ENCODE measurements at places on chromosomes 7 and 10.
A peak's percentile ranks its signal among the peaks of the same experiment; 100 is the strongest.

DNA sequence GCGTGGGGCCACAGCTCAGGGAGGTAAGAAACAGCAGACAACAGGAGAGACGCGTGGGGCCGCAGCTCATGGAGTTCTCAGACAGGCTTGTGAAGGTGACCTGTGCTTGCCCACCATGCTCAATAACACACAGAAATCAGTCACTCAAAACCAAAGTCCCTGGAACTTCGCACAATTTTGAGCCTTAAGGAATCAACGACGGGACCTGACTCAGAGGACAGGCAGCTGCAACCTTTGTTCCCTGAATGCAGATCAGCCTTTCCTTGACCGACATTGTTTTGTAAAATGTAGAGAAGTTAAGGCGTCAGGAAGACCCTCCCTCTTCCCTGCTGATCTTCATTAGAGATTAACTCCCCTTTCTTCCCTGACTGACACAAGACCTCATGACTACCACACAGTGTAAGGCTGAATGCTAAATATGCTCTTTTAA lies 8.5 kb upstream of the KNDC1 start:
- no peak for DNase-seq

GRCh38 chr7:25770235-25770634 lies 381.8 kb upstream of the NFE2L3 start:
- no peak for DNase-seq

GRCh38 chr7:75969182-75969581 lies 25.2 kb downstream of the TMEM120A start:
- no peak for DNase-seq

GRCh38 chr10:99698504-99699080 lies 33.3 kb downstream of the COX15 start:
- DNase-seq: no peak

- peak; percentile 13 for DNase-seq
These were observed 177.1 kb downstream of the FRMD4A start for GRCh38 chr10:14153570-14154055.

DNA sequence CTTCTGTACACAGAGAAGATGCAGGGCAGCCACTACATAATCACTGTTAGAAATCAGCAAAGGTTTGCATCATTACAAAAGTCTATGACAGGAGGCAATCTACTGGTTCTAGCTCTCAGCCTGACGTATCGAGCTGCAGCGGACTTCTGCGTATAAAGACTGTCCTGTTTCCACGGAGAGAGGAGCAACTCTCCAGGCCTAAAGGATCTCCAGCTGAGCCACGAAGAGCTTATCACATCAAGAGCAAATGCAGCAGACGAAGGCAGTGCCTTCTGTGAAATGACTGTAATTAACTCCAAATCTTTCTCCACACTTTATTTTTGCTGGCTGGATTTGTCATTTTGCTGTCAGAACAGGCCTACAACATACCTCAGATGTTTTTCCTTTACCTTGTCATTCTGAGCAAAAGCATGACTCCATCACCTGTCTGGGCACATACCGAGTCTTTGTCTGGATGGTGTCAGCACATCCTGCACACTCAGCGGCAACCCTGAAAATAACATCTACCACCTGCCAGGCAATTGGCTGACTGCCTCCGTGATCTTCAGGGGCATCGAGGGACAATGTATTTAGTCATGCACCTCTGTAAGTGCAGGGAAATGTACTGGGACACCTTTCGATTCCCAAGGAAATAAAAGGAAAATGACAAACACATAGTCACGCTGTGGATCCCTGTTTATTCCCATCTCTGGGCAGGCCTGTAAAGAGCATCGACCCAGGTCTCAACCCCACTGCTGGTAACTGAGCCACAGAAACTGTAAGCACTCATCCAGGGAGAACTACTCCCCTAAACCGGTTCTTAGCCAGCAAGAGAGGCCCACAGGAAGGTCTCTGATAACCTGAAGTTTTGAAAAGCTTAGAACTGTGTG lies 26.3 kb upstream of the SH3PXD2A start:
- no peak for DNase-seq

DNA sequence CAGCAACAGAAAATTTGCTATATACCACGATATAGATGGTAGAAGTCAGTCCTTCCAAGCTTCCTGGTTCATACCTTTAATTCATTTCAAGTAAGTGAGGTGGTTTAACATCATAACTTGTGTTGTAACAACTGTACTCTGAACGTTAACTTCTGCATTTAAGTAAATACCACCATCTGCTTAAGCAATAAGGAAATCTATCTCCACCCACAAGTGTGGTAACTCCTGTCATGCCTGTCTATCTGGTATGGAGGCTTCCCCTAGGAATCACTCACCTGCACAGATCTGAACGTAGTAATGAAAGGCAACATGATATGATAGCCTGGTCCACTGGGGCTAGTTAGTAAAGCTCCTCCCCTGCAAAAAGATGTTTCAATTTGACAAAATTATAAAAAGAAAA lies 2.3 kb downstream of the ERLIN1 start:
- peak; percentile 6 for DNase-seq

DNA sequence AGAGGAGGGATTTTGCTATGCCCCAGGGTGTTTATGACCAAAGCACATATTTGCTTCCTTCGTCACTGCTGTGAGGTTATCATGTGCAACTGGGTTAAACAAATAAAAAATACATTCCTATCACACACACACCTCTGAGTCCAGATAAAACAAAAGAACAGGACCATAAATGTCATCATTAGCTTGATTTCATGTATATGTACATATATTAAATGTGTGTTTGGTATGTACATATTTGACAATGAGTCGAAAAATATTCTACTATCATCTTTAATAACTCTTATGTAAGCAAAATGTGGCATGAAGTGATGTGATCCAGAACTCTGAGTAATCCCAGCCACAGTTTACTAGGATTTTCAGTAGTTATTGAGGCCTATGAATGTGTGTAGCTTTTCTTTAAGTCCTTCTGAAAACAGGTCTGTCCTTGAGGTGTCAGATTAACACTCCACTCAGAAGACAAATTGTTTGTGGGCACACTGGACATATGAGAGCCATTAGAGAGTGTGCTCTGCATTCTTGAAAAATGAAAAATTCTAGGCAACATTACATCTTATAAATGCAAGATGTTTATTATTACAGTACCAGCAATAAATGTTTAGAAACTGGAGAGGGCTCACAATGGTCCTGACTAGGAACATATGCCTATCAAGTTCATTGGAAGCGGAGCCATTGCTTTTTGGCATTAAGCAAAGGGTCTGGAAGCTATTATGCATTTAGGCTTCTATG lies 335.1 kb upstream of the SEMA3A start:
- DNase-seq: peak; percentile 67

DNA sequence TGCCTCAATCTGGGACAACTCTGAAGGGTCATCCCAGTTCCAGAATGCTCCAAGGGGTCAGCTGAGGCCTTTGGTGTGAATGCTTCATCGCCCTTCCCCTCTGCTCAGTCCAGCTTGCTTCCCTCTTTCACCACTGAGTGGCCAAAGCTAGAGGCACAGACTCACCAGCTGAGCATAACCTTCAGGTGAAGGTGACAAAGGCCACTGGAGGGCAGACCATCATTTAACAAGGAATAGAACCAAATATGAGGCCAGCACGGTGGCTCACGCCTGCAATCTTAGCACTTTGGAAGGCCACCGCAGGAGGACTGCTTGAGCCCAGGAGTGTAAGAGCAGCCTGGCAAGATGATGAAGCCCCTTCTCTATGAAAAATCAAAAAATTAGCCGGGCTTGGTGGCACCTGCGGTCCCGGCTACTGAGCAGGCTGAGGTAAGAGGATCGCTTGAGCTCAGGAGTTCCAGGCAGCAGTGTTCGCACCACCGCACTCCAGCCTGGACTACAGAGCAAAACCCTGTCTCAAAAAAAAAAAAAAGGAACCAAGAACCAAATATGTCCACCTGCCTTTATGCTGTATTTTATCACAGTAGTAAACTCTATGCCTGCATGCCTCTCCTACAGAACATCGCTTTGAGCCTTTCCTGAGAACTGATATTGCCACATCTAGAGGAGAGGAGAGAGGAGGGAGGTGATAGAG lies 13.4 kb downstream of the PRKAG2 start:
- no peak for DNase-seq

GRCh38 chr7:96855139-96855538 lies 145.5 kb upstream of the SEM1 start:
- DNase-seq: no peak

DNA sequence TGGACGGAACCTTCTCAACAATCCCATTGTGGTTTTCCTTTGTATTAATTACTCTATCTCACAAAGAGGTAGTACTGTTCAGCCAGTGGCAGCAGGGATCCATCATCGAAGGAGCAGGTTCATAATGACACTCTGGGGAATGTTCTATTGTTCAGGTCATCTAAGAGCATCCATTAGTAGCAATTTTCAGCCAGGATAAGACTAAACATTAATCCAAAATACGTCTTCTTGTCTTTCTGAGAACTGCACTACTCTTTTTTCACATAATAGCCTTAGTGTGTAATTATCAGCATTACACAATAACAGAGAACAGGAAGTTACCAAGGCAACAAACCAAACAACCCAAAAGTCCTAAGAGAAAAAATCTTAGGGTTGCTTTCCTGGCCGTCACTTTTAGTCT lies 259.5 kb upstream of the VWC2 start:
- no peak for DNase-seq

DNA sequence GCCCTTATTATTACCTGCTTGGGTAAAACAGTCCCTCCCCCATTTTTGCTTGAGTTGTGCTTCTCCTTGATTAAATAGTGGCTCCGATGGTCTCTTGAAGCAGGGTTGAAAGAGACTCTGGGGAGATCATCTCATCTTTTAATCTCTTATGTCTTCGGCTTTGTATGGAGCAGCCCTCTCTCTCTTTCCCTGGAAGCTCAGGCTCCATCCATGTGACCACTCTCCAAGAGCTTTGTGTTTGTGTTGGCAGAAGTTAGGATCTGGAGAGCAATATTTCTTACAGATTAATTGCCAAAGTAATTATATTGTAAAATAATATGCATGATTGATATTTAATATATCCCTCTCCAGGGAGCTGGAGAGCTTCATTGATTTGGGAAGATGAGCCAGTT lies 76.9 kb downstream of the LRRC4 start:
- no peak for DNase-seq

DNA sequence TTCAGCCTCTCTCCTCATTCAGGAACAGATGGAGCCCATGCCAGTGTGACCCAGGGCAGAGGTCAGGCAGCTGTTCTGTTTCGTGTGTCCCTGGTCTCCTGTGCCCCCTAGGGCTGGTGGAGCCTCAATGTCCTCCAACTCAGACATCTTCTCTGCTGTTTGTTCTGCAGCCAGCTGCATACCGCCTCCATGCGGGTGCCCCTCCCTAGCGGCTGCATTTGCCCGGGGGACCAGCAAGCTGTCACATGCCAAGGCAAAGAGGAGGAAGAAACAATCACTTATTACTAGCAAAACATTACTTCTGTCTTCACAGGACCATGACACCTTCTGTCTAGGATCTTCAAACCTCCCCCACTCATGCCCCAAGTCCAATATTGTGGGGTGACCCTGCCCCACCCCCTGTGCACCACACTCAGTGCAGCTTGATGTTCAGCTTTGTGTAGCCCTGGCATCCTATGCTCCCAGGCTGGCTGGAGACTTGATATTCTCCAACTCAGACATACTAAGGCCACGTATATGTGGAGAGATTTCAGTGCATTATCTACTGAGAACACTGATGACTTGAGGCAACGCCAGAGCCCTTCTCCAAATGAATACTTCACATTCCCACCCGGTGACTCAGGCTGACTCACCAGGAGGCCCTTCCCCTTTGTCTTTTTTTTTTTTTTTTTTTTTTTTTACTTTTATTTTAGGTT lies 188.9 kb downstream of the SKIDA1 start:
- DNase-seq: peak; percentile 99

GRCh38 chr10:61346796-61347413 lies 106.3 kb downstream of the TMEM26 start:
- no peak for DNase-seq

GRCh38 chr10:79304479-79305087 lies 42.7 kb upstream of the PPIF start:
- DNase-seq: no peak

GRCh38 chr10:92914478-92915325 lies 66.4 kb downstream of the EXOC6 start:
- DNase-seq: peak; percentile 61

- DNase-seq: peak; percentile 28
These were observed 13.6 kb upstream of the KCND2 start for GRCh38 chr7:120259386-120259785.

DNA sequence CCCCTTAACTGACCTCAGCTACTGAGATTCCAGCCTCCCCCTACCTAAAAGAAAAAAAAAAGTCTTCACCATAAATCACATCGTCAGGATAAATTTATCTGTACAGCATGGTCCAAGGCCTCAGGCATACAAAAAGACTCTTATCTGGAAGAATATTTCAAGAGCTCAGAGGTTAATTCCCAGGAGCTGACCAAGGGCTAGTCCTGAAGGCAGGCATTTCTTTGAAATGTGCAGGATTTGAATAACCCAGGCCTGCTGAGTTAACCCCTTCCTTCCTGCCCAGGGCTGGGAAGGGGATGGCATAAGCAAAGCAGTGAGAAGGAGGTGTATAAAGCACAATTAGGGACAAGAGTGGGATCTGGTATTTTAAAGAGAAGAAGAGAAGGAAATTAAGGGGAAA lies 111.2 kb downstream of the RNLS start:
- no peak for DNase-seq

- peak; percentile 78 for DNase-seq
These were observed 68.5 kb upstream of the ARID5B start for GRCh38 chr10:61832866-61833481.

DNA sequence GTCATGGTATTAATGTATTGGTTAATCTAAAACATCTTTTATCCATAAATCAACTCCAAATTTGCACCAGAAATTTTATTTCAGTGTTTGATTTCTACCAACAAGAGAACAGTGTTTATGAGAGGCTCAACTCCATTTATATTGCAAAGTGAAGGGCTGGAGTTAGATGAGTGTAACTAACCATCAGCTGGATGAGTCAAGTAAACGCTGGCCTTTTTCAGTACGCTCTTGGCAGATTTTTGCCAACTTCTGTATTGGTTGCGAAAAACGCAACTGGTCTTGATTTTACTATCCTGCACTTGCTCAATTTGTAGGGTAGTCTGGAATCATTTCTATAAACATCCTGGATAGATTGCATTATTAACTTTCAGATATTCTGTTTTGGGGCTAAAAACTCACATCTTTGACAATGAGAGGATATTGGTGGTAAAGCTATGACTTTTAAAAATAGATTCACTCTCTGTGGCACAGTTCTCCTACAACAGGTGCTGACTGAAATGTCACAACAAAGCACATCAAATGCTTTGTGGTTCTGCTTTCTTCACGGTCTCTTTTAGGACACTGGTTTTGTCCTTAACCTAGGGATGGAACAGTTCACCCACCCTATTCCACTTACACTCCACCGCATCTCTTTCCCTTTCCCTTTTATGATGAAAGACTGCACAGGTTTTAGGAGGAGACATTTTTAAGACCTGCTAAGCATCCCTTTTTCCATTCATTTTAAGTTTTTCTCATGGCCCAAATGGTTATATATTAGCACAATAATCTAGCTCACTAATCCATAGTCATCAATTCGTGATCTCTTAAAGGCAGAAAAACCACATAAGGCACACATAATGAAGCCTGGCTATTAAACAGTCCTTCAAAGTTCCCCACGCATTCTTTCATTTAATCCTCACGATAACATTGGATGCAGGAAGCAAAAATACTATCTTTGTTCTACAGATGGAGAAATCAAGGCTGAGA lies 12.8 kb downstream of the CACNA2D1 start:
- DNase-seq: peak; percentile 39

Measured in cardiac fibroblast (primary cell).